Osteocyte (in vitro differentiated cells): ENCODE measurements at places on chromosomes 16 and 17.

- no peak for DNase-seq
These were observed 44.9 kb upstream of the ERN1 start for GRCh38 chr17:64174686-64175456.

DNA sequence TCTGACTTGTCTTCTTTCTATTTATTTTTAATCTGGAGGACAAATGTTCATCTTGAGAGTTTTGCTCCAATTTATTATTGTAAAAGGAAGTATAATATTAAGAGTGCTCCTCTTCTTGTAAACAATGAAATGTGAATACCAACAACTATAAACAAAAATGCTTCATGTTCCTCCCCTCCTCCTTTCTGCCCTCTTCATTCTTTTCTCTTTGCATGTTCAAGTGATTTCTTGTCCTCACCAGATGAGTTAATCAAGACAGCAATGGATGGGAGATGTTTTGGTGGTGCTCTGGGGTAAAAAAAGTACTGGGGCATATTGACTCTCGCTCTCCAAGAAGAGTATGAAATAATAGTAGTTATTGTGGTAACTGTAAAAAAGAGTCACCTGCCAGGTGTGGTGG lies 24.3 kb downstream of the ITGB3 start:
- no peak for DNase-seq

- no peak for DNase-seq
These were observed 14.3 kb downstream of the CMTM3 start for GRCh38 chr16:66618588-66619375.

DNA sequence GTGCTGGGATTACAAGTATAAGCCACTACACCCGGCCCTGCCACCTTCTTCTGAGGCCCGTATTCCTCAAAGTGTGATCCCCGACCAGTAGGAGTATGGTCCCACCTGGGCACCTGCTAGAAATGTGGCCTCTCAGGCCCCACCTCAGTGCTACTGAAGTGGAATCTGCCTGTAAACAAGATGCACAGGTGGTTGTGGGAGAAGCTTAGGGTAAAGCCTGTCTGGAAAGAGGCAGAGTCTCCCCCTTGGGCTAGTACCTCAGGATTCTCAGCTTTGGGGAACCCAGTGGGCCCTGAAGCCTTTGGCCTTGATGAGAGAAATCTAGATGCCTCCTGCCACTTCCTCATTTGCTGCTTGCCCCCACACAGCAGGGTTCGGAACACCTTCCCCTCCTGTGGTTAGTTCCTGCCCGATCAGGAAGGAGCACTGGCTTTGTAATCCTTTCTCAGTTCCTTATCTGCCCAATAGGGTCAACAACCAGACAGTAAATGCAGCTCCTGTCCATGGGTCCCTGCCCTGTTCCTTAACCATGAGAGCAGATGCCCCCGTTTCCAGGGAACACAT lies 25.2 kb downstream of the TK2 start:
- DNase-seq = no peak

- DNase-seq = no peak
These were observed 26.7 kb downstream of the ASPA start for GRCh38 chr17:3502466-3502865.

DNA sequence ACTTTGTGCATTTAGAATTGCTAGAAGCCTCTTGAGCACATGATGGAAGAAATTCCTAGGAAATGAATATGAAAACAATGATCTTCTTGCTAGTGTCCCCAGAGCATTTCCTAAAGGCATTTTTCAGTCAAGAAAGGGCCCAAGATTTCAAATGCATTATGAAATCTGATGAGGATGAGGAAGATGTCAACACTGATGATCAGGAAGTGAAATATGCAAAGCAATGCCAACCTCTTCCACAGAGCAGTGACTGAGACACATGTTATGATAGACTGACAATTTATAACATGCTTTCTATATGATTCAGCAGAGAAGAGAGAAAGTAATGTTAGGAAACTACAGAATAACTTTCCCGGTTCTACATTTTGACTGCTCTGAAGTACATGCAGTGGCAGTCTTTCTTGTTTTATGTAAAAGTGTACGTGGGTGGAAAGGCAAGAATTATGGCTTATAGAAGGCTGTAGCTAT lies 859.1 kb upstream of the GOT2 start:
- no peak for DNase-seq

DNA sequence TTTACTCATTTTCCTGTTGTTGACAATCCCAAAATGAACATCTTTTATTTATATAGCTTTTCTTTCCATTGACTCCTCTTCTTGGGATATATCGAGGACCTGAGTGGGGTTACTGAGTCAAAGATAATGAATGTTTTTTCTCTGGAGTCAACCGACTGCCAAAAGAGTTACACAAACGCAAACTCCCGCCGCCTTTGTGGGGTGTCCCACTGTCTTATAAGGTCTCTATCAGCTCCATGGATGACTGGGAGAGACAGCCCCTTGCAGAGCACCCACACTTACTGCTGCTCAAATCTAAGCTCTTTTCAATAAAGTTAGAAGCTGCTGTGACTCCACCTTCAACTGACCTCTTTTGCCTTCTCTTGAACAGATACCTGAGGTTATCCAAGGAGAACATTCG lies 25.2 kb downstream of the C16orf78 start:
- peak; percentile 62 for DNase-seq

DNA sequence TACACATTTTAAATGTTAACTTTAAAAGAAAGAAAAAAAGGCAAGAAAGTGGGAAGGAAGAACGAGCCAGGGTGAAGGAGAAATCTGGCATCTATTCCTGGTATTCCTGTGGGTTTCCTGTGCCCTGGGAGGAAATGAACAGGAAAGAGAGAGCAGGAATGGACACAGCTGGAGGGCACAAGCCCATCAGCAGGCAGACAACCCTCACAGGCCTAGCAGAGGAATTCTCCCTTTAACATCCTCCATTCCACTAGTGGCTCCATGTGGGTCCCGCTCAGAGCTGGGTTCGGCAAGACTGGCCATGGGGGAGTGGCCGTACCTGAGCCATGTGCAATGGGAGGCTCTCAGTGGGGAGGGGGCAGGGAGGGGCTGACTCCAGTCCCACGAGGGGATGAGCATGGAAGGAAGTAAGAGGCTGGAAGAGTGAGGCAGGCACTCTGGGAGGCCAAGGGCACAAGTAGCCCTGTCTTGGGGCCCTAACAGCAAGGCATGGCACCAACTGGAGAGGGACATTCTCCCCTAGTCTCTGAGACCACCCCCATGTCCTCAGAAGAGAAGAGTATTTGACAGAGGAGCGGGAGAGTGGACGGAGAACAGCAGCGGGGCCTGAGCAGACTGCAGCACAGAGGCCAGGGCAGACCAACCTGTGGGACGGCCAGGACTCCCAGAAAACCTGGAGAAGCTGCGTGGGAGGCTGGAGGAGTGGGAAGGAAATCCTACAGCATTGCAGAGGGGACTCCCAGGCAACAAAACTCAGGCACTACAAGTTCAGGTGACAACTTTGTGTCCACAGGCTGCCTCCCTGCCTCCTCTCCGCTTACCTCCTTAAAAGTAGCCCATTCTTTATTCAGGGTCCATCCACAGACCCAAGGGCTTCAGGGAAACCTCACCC lies 30.2 kb downstream of the TK2 start:
- DNase-seq = no peak

DNA sequence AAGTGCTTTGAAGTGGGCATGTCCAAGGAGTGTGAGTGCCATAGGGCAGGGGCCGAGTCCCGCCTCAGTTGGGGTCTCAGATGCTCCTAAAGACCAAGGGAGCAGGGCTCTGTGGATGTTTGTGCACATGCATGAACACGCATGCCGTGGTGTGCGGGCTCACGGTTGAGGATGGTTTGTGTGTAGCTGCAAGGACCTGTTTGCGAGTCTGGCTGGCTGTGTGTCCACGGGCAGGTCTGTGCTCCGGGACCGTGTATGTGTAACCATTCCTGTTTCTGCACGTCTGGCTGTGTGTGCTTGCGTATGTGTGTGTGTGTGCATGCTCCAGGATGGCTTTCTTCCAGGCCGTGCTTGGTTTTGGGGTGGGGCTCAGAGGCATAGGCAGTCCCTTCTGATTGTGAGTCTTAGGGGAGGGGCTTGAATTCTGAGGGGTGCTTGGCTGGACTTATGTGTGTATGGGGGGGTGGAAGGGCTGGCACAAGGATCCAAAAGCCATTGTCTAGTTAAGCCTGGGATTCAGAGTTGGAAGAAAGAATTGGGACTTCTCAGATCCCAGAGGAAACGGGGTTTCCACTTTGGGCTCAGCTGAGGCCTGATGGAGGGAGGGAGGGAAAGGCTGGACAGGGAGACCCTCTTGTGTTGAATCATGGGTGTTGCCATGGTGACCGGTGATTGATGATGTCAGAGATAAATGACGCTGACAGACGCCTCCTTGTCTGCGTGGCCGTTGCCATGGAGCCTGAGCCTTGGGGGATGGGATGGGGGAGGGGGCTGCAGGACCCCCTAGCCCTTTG lies 14.4 kb downstream of the GJD3 start:
- no peak for DNase-seq

- no peak for DNase-seq
These were observed 3.4 kb downstream of the HAS3 start for GRCh38 chr16:69108905-69109252.

DNA sequence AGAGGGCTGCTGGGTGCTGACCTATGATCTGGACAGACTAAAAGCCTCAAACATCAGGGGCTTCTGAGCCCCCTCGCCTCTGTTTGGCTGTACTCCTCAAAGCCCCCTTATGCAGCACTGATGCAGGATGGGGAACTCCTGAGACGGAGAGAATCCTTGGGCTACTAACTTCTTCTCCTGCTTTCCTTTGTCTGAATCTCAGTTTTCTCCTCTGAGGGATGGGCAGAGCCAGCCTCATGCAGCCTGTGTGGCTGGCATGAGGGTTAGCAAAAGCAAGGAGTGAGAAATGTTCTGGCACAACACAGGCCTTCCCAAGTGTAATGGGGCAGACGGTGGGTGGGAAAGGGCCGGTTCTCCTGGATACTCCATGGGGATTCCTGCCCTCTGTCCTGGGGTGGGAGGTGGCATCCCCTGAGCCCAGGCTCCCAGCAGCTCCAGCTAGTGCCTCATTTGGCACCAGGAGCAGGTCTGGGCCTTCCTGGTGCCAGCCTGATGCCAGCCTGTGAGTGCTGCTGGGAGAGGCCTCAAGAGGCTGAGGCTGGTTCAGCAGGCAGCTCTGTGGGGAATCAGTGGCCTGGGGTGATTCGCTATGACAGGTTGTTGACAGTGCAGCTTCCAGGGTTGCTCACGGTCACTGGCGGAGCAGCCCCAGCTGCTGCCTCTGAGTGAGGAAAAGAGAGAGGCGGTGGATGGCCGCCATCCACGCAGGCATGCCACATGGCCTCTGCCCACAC lies 4.0 kb upstream of the BRD7 start:
- no peak for DNase-seq

- DNase-seq = no peak
These were observed 3.2 kb downstream of the CBX2 start for GRCh38 chr17:79781012-79781650.

DNA sequence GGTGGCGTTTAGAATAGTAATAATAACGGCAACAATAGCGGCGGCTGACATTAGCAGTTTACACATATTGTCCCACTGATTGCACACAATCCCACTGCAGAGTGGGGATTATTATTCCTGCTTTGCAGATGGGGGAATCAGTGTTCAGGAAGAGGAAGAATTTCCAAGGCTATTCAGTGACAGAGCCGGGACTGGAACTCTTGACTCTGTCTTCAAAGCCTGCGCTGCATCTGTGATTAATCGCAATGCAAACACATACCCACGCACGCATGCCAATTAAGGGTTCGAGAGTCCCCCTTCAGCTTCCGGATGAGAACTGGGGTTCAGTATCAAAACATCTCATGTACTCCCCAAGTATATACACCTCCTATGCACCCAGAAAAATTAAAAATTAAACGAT lies 29.2 kb downstream of the TMEM186 start:
- DNase-seq = no peak

- no peak for DNase-seq
These were observed 9.9 kb upstream of the KRT19 start for GRCh38 chr17:41537990-41538389.

GRCh38 chr17:2985318-2985717 lies 78.1 kb downstream of the OR1D5 start:
- DNase-seq = peak; percentile 38

GRCh38 chr17:67366193-67367157 lies at the start of gene PSMD12:
PSMD12 (minus strand) TSS chr17:67366577; CDS start chr17:67366519, 58 bp downstream.
- peak; percentile 97 for DNase-seq

- no peak for DNase-seq
These were observed 454.5 kb upstream of the HSBP1 start for GRCh38 chr16:83353241-83353640.

GRCh38 chr17:2709183-2709661 lies 2.3 kb downstream of the CLUH start:
- no peak for DNase-seq

DNA sequence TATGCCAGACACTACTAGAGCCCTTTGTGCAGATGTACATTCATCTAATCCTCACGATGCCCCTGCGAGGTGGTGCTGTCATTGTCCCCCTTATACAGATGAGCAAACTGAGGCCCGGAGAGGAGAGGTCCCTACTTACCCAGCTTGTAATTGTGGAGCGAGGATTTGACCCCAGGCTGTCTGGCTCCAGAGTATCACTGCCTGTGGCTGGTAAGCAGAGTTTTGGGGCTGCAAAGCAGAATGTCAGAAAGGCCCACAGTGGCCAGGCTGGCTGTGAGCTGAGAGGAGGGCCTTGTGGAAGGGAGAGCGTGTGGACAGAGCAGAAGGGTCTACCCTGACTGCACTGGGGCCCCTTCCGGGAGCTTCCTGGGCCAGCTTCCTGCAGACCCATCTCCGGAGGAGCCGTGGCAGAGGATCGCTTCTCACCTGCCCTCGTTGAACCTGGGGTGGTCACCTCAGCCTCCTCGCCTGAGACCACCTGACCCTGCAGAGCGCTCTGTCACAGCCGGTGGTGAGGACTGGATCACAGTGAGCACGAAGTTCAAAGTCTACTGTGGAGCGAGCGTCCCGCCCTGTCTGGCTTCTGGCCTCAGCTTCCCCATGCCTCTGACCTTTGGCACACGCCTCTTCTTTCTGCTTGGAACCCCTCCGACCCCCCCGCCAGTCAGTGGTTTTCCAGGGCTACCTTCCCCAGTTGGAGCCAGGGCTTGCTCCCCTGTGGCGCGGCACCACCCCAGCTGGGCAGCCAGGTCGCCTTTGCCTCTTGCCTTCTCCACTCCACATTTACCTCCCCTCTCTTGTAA lies 12.1 kb downstream of the CMIP start:
- DNase-seq = no peak

GRCh38 chr16:86299882-86300610 lies 210.3 kb upstream of the FOXF1 start:
- no peak for DNase-seq

DNA sequence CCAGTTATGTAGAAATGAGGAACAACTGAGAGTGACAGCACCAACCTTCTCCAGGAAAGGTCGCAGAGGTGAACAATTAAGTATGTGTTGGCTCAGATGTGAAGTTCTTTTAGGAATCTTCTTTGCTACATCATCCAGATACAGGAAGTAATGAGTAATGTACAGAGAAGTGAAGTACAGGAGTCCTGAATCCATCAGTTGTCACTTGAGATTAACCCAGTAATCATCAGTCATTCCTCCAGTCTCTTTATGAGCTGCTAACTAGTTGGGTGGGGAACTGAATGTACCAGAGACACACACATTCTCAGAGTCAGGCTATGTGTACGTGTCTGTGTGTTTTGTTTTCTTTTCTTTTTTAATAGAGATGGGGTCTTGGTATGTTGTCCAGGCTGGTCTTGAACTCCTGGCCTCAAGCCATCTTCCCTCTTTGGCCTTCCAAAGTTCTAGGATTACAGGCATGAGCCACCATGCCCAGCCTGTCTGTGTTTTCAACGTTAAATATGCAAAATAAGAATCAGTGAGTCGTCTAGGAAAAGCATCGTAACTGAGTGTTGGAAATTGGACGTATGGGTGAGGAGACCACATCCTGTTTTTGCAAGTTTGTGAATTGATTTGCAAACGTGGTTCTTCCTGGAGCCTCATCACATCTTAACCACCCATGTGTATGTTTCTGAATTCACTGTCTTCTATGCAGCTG lies 19.9 kb downstream of the ZNF200 start:
- no peak for DNase-seq

GRCh38 chr16:61332461-61332860 lies 703.8 kb downstream of the CDH8 start:
- DNase-seq = no peak
